Right ventricle myocardium inferior (tissue), 1 donor: ENCODE measurements at places on chromosomes 2 and 18. TPM values are rescaled to one million over a fixed set of nuclear protein-coding genes. Genes with fewer than 3 reads are reported as not detected.

GRCh38 chr2:99776906-99777646 lies 287.3 kb upstream of the REV1 start:
- no peak for DNase-seq

DNA sequence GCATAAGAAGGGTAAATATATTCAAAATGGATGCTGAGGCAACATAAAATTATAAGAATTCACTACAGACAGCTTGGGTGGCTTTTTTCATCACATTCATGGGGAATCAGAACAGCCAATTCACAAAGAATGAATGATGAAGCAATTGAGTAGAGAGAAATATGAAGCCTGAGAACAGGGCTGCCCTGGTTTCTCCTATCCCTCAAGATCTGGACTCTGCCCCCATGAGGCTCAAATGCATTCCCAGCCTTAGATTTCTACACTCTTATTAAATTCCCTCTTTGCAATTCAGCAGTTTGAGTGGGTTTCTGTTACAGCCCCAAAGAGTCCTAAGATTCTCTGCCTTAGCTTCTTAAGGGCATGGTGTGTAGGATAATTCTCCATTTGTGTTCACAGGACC lies 172.5 kb downstream of the MAIP1 start:
- no peak for DNase-seq

- no peak for DNase-seq
Measured at GRCh38 chr2:232024457-232024856, 62.9 kb downstream of the DIS3L2 start.

DNA sequence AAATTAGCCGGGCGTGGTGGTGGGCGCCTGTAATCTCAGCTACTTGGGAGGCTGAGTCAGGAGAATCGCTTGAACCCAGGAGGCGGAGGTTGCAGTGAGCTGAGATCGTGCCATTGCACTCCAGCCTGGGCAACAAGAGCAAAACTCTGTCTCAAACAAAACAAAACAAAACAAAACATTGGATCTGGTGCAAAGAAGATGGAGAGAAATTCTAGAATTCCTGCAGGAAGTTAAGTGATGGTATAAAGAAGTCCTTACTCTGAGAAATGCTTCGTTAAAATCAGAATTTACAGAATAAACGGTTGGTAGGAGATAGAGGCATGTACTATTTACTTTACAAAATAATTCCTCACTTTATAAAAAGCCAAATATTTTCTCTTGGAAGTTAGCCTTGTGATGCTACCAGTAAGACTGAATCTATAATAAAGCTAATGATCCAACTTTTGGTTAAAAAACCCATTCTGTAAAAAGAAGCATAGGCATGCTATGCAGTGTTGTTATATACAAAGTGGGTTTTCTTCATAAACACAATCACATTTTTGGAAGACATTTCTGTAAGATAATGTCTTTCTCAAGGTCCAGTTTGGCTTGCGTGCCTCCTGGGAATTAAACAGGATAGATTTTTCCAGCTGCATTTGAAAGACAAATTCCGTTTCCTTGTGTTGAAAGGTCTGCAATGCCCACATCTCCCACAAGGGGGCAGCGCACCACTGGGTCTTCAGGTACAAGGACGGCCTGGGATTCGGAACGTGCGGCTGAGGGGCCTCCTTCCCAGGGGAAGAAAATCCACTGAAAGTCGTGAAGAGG lies 35.6 kb upstream of the PNO1 start:
- DNase-seq = peak; percentile 93

GRCh38 chr2:72883356-72883962 lies 3.7 kb upstream of the SPR start:
- no peak for DNase-seq

DNA sequence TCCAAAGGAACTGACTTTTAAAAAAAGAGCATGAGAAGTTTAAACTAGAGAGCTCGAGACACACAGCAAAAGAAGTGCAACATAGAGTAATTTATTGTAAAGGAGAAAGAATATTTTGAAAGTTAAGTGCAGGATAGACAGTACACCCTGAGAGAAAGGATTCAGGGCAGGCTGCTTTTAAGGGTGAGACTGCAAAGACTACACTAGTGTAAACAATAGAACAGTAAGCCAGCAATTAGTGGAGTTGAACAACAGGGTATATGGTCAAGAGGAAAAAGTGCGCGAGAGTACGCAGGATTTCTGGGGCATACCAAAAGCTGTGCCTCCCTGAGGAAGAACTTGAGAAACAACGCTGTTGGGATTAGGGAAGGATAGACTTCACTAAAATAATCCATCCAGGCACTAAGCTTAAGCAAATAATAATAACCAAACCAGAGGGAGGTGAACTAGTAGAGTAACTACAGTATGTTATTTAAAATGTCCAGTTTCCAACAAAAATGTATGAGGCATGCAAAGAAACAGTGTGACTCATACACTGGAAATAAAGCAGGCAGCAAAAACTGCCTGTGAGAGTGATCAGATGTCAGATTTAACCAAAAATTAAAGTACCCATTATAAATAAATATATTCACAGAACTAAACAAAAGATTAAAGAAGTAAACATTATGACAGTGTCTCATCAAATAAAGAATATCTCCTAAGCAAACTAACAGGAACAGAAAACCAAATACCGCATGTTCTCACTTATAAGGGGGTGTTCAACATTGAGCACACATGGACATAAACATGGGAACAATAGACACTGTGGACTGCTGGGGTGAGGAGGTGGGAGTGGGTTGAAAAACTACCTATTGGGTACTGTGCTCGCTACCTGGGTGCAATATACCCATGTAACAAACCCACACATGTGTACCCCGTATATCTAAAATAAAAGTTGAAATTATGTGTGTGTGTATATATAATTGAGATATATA lies 40.5 kb upstream of the EMILIN2 start:
- DNase-seq = no peak

DNA sequence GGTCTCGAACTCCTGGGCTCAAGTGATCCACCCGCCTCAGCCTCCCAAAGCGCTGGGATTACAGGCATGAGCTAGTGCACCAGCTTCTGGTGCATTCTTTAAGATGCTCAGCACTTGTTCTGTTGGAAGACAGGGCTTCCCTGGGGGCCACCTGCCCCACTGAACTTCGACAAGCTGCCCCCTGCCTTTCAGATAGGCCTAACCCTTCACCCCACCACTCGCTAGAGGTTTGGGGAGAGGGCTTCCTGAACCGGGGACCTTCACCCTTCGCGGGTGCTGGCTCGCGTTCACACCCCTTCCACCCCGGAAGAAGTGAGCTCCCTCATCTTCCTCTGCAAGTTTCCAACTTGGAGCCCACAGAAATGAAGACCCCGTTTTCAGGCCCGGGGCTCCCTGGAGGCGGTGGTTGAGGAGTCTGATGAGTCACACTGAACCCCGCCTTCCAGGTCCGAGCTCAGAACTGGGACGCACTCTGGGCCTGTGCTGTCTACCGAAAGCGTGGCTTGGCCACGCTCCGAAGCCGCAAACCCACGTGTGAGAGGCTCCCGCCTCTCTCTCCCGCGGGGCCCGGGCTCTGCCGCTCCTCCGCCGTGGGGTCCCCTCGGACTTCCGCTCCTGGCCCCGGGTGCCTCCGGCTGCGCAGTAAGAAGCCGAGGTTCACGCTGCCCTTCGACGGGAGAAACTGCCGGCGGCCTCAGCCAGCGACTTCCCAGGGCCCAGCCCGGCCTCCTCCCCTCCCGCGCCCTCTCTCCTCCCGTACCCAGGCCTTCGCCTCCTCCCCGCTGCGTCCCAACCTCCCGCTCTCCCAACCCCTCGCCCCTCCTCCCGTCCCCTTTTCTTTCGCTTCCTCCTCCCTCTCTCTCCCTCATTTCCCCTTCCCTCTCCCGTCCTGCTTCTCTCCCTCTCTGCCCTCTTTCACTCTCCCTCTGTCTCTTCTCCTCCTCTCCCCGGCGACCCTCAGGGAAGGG lies 47.5 kb upstream of the SP3 start:
- peak; percentile 90 for DNase-seq

GRCh38 chr2:167964650-167965413 lies 282.6 kb downstream of the STK39 start:
- no peak for DNase-seq

- DNase-seq = no peak
Measured at GRCh38 chr2:2850859-2851258, 519.8 kb upstream of the MYT1L start.

- no peak for DNase-seq
Measured at GRCh38 chr18:33641141-33641540, 63.1 kb downstream of the ASXL3 start.

The IL1A gene
- total RNA-seq = not detected

The REG3G gene
- not detected for total RNA-seq

The CLEC4F gene
- 0.22 TPM for total RNA-seq

The CPSF3 gene
- total RNA-seq = 16.5 TPM

The C2orf76 gene
- total RNA-seq = 6.8 TPM

The SULT1C2 gene
- total RNA-seq = 0.87 TPM

The NOSTRIN gene
- total RNA-seq = 16.9 TPM
